ENCODE measurements at places on chromosomes 16 and 17. TPM values are rescaled to one million over a fixed set of nuclear protein-coding genes. Genes with fewer than 3 reads are reported as not detected.

Gene MYO15A
- total RNA-seq: 0.35 TPM

DNA sequence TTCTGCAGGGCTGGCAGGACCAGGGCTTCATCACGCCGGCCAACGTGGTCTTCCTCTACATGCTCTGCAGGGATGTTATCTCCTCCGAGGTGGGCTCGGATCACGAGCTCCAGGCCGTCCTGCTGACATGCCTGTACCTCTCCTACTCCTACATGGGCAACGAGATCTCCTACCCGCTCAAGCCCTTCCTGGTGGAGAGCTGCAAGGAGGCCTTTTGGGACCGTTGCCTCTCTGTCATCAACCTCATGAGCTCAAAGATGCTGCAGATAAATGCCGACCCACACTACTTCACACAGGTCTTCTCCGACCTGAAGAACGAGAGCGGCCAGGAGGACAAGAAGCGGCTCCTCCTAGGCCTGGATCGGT is 1.4 kb downstream of the CDK5R1 start:
- H3K27me3 ChIP-seq: no peaks in the 10 kb centered on the region
- peaks cover 17% of the 10 kb centered on the region for H3K4me1 ChIP-seq
- H3K36me3 ChIP-seq: no peaks in the 10 kb centered on the region
- H3K4me3 ChIP-seq: no peak overlapping the region

DNA sequence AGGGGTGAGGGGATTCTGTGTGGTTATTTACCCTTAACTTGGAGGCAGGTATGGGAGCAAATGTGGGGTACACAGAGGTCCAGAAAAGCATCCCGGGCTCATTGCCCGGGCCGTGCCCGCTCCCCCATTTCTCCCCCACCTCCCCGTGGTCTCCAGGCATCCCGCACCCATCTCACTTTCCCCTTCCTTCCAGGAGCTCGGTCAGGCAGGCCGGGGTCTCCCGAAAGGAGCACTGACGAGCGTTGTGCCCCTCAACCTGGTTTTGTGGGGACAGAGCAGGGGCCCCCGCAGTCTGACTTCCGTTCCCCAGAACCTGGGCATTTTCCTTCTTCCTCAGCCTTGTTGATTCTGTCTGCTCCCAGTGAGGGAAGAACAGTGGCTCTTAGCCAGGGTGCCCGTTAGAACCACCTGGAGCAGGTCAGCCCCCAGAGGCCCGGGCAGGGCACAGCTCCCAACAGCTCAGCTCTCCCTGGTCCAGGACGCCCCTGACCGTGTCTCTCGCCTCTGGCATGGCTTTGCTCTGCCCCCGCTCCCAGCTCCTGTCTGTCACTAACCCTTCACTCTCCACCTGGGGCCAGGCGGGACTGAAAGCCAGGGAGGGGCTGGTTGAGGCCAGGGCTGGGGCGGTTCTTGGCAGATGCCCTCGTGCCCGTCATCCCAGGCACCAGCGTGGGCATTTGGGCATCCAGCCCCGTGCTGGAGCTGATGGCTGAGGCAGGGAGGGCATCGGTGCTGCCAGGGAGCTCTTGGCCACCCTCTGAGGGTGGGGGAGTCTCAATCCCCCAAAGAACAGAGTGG is 12.5 kb upstream of the NUDT16L1 start:
- peak overlapping the region; percentile 90 for H3K27ac ChIP-seq
- H3K4me3 ChIP-seq: peak overlapping the region; percentile 29
- H3K36me3 ChIP-seq: peaks cover 8% of the 10 kb centered on the region
- no peaks in the 10 kb centered on the region for H3K27me3 ChIP-seq

Gene C17orf78
- total RNA-seq: not detected

- no peaks in the 10 kb centered on the region for H3K36me3 ChIP-seq
- no peaks in the 10 kb centered on the region for H3K27me3 ChIP-seq
- no peak overlapping the region for H3K4me3 ChIP-seq
- DNase-seq: no peak
- H3K27ac ChIP-seq: no peak overlapping the region
- H3K4me1 ChIP-seq: no peaks in the 10 kb centered on the region
Observed at GRCh38 chr17:65896889-65897288, 295.0 kb downstream of the CEP112 start.

Gene IGF2BP1
- not detected for total RNA-seq

- H3K4me1 ChIP-seq: peaks cover 4% of the 10 kb centered on the region
- H3K36me3 ChIP-seq: no peaks in the 10 kb centered on the region
- no peaks in the 10 kb centered on the region for H3K27me3 ChIP-seq
- peak; percentile 26 for DNase-seq
- no peak overlapping the region for H3K4me3 ChIP-seq
Observed at GRCh38 chr17:6323626-6324356, 111.1 kb downstream of the AIPL1 start.

- H3K27ac ChIP-seq: no peak overlapping the region
- no peak for DNase-seq
- no peak overlapping the region for H3K4me3 ChIP-seq
- no peaks in the 10 kb centered on the region for H3K27me3 ChIP-seq
- H3K36me3 ChIP-seq: no peaks in the 10 kb centered on the region
Observed at GRCh38 chr17:65604070-65604469, 42.6 kb upstream of the AXIN2 start.

Gene TAC4
- total RNA-seq: 1.3 TPM

Gene MPV17L
- 8.4 TPM for total RNA-seq

GRCh38 chr17:32516450-32516849 is 29.7 kb downstream of the CDK5R1 start:
- H3K4me1 ChIP-seq: peaks cover 42% of the 10 kb centered on the region
- no peaks in the 10 kb centered on the region for H3K36me3 ChIP-seq
- no peak overlapping the region for H3K4me3 ChIP-seq
- no peak for DNase-seq
- H3K27me3 ChIP-seq: no peaks in the 10 kb centered on the region
- H3K27ac ChIP-seq: no peak overlapping the region

GRCh38 chr16:51245658-51245995 is 94.6 kb upstream of the SALL1 start:
- no peak overlapping the region for H3K27ac ChIP-seq
- no peaks in the 10 kb centered on the region for H3K27me3 ChIP-seq
- no peak for DNase-seq
- H3K36me3 ChIP-seq: no peaks in the 10 kb centered on the region
- no peaks in the 10 kb centered on the region for H3K4me1 ChIP-seq

- no peaks in the 10 kb centered on the region for H3K27me3 ChIP-seq
- no peak for DNase-seq
- no peaks in the 10 kb centered on the region for H3K4me1 ChIP-seq
- H3K36me3 ChIP-seq: no peaks in the 10 kb centered on the region
Observed at GRCh38 chr17:70013911-70014310, 61.1 kb upstream of the KCNJ16 start.

Gene NLGN2
- 9.0 TPM for total RNA-seq

GRCh38 chr17:34206569-34206968 is 48.5 kb upstream of the CCL2 start:
- H3K4me3 ChIP-seq: no peak overlapping the region
- no peaks in the 10 kb centered on the region for H3K36me3 ChIP-seq
- H3K27me3 ChIP-seq: no peaks in the 10 kb centered on the region
- peaks cover 52% of the 10 kb centered on the region for H3K4me1 ChIP-seq
- no peak for DNase-seq

GRCh38 chr17:40349895-40350688 is 14.4 kb downstream of the GJD3 start:
- H3K27ac ChIP-seq: no peak overlapping the region
- H3K36me3 ChIP-seq: peaks cover 69% of the 10 kb centered on the region
- no peaks in the 10 kb centered on the region for H3K27me3 ChIP-seq
- DNase-seq: peak; percentile 57

Gene KIF2B
- total RNA-seq: not detected

DNA sequence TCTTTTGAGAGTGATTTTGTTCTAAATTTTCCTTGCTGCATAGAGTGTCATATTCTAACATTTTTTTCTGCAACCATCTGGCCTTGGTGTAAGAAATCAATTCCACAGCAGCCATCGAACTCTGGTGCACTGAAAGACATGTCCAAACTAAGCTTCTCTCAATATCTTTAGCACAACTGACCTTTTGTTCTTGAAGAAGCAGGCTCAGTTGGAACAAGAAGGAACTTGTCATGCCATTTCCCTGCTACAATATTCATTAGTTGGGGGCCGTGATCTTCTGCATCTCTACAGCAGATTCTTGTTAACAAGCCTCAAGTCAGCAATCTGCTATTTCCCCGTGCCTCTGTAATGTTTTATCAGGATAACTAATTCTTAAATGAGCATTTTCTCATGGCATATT is 1305.6 kb downstream of the CDH11 start:
- H3K27me3 ChIP-seq: no peaks in the 10 kb centered on the region
- no peak overlapping the region for H3K27ac ChIP-seq
- H3K4me1 ChIP-seq: no peaks in the 10 kb centered on the region
- no peak overlapping the region for H3K4me3 ChIP-seq
- H3K36me3 ChIP-seq: no peaks in the 10 kb centered on the region
- no peak for DNase-seq

GRCh38 chr17:72351884-72352346 is 231.1 kb downstream of the SOX9 start:
- H3K27ac ChIP-seq: no peak overlapping the region
- peaks cover 15% of the 10 kb centered on the region for H3K27me3 ChIP-seq
- no peak overlapping the region for H3K4me3 ChIP-seq
- DNase-seq: no peak
- H3K36me3 ChIP-seq: no peaks in the 10 kb centered on the region

Gene SPNS3
- 1.9 TPM for total RNA-seq

DNA sequence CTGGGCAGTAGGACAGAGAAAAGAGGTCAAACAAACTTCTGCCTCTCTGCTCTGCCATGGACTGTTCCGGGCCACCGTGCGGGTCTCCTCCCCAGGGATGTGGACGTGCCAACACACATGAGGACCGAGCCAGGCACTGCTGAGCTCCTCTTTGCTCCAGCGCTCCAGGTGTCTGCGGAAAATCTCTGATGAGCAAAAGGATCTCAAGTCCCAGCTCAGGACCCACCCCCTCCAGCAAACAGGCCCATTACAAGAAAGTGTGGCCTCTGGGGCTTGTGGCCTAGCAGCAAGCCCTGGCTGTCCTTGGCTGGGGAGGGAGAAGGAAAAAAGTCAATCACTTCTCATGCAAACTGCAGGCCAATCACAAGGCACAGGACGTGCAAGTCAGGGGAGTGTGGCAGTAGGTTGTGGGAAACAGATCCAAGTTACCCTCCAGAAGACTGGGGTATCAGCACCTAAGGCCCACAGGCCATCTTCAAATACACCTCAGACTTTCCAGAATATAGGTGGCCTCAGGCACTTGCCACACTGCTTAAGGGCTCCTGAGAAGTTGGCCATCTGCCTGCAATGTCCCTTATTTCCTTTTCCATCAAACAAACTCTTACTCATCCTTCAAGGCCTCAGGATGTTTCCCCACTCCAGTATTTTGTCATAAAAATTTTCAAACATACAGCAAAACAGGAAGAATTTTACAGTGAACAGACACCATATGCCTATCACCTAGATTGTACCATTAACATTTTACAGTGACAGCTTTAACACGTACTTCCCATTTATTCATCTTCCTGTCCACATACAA is 36.0 kb upstream of the SREBF1 start:
- H3K36me3 ChIP-seq: peaks cover 9% of the 10 kb centered on the region
- H3K27ac ChIP-seq: no peak overlapping the region
- H3K4me1 ChIP-seq: peaks cover 61% of the 10 kb centered on the region
- no peaks in the 10 kb centered on the region for H3K27me3 ChIP-seq
- no peak overlapping the region for H3K4me3 ChIP-seq

- no peaks in the 10 kb centered on the region for H3K27me3 ChIP-seq
- H3K36me3 ChIP-seq: no peaks in the 10 kb centered on the region
- no peak for DNase-seq
- H3K4me1 ChIP-seq: peaks cover 2% of the 10 kb centered on the region
- H3K27ac ChIP-seq: no peak overlapping the region
- no peak overlapping the region for H3K4me3 ChIP-seq
Observed at GRCh38 chr16:64989050-64989449, 132.8 kb downstream of the CDH11 start.

DNA sequence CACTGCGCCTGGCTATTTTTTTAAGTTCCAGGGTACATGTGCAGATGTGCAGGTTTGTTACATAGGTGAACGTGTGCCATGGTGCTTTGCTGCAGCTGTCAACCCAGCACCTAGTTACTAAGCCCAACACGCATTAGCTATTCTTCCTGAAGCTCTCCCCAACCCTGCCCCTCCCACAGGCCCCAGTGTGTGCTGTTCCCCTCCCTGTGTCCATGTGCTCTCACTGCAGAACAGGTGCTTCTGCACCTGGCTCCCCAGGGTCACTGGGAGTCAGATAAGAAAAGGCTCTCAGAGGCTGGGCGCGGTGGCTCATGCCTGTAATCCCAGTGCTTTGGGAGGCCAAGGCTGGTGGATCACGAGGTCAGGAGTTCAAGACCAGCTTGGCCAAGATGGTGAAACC is 6.2 kb downstream of the HASPIN start:
- H3K36me3 ChIP-seq: no peaks in the 10 kb centered on the region
- no peaks in the 10 kb centered on the region for H3K27me3 ChIP-seq
- peaks cover 5% of the 10 kb centered on the region for H3K4me1 ChIP-seq
- no peak for DNase-seq
- H3K4me3 ChIP-seq: no peak overlapping the region

Gene SPATA2L
- 2.0 TPM for total RNA-seq

DNA sequence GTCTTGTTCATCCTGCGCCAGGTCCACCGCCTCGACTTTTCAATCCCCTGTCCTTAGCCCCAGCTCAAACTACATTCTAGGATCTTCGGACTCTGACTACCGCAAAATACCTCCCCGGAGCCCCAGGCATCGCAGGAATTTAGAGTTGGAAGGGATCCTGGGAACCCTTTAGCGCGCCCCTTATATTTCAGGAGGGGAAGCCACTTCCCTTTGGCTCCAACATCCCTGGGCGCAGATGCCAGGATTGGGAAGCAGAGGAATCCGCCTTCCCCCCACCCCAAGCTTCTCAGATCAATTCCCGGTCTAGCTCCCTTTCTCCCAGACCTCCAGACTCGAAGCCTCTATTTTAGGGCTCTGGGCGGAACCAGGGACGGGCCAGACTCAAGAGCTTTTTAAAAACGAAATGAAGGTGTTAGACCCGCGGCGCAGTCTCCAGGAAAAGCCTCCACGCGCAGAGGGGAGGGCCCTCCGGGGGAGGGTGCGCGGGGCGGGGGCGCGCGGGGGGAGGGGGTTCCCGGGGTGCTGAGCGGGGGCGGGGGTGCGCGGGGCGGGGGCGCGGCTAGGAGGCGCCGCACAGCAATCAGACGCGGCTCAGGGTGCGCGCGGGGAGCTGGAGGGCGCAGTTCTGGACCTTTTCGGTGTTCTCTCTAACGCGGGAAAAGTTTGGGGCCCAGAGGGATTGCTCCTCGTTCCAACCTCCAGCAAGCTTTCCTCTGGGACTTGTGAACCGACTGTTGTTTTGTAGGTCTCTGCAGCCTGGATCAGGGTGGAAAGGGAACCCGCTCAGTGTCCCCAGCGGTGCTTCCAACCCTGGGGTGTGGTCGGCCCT is 1.6 kb downstream of the AHSP start:
- no peaks in the 10 kb centered on the region for H3K4me1 ChIP-seq
- H3K4me3 ChIP-seq: peak overlapping the region; percentile 18
- no peak overlapping the region for H3K27ac ChIP-seq
- no peak for DNase-seq
- H3K27me3 ChIP-seq: no peaks in the 10 kb centered on the region

GRCh38 chr17:57489321-57489720 is 233.0 kb downstream of the MSI2 start:
- H3K36me3 ChIP-seq: no peaks in the 10 kb centered on the region
- H3K27me3 ChIP-seq: no peaks in the 10 kb centered on the region
- no peak overlapping the region for H3K27ac ChIP-seq
- H3K4me1 ChIP-seq: peaks cover 63% of the 10 kb centered on the region
- DNase-seq: no peak

Gene CBFA2T3
- total RNA-seq: 8.6 TPM

GRCh38 chr17:56594320-56595107 is 1.0 kb downstream of the NOG start:
- peak overlapping the region; percentile 56 for H3K27ac ChIP-seq
- peak overlapping the region; percentile 68 for H3K4me3 ChIP-seq
- H3K4me1 ChIP-seq: peaks cover 14% of the 10 kb centered on the region
